Activated CD4-positive, alpha-beta T cell treated with anti-CD3 and anti-CD28 coated beads, Interleukin-2, amount 50 U/mL, for 1 hour (primary cell): ENCODE measurements at places on chromosomes 12 and 14.

DNA sequence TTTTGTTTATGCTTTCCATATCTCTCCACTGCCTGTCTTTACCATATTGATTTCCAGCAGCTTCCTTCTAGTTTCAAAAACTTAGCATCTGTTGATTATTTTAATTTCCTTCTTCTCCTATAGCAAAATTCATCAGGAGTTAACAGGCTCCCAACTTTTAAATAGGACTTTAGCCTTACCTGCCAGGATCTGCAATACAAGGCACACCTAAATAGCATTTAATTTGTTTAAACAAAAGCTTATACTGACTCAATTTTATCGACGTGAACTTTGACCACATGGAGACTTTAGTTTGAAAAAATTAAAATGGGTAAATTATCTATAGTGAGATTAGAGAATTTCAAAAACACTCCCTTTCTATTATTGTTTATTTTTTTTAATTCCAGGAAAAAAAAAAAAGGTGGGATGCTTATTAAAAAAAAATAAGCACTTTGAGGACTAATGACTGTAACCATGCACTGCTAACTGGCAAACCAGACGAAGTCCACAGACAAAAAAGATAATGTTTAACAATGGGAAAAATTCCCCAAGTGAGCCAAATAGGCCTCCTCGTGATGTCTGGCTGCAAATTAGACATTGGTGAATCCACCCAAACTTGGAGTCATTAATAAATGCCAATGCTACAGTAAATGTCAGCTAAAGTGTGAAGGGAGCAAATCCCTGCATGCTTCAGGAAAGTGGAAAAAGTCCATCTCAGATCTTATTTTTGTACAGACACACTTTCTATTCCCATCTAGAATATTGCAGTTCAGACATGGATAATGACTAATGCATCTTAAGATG, 40.7 kb downstream of the RMST start:
- DNase-seq: no peak

GRCh38 chr14:61876362-61877034, 114.3 kb downstream of the SNAPC1 start:
- no peak for DNase-seq

DNA sequence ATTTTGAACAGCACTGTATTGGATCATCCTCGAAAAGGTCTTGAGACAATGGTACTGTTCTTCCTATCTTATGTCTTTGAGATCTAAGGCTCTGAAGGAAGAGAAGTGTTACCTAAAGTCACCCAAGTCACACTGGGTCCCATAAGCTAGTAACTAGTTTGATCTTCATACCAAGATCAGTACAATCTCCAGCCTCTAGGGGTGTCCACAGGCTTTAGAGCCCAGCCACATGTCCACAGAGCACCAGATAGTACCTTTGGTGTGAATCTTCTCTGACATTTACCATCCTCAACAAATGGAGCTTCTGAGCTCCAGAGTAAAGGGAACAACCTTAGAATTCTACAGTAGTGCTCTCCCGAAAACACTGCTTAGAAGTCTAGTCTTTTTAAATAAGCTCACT, 78.7 kb downstream of the KSR2 start:
- no peak for DNase-seq

DNA sequence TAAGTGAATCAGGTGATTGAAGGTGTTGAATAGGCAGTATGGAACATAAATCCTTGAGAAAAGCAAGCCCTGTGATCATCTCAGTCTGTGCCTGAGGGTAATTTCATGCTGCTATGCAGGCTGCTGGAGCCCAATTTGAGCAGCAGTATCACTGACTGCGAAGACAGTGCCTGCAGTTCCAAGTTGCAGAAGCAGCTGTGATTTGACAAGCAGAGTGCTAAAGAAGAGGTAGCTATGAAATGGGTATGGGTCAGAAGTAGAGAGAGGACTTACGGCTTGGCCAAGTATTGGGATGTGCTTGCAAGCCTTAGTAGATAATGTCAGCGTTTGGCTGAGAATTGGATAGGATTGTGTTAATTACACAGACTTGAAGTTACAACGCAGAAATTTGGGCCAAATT, 22.5 kb downstream of the PIK3C2G start:
- no peak for DNase-seq

- no peak for DNase-seq
Observed at GRCh38 chr12:45327823-45328383, 112.0 kb downstream of the ANO6 start.

GRCh38 chr12:7656121-7656520, 9.6 kb downstream of the APOBEC1 start:
- DNase-seq: no peak

- no peak for DNase-seq
Observed at GRCh38 chr14:66017927-66018326, 468.2 kb upstream of the CCDC196 start.

DNA sequence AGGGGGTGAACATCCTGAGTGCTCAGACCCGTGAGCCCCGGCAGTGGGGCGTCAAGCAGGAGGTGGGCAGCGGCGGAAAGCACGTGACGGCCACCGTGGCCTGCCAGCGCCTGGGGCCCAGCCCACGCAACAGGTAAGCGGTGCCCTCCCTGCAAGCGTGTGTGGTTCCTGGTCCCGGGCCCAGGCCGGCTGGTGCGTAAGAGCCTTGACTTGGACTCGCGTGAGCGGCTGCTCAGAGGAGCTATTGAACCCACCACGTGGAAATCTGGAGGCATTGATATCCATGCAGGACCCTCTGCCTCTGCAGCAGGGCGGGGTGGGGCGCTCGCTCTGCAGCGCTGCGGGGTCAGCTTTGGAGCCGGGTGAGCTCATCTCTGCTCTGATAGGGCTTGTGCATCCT, 277.0 kb downstream of the TMEM132C start:
- no peak for DNase-seq

GRCh38 chr12:42504049-42504448, 85.5 kb downstream of the PRICKLE1 start:
- no peak for DNase-seq

DNA sequence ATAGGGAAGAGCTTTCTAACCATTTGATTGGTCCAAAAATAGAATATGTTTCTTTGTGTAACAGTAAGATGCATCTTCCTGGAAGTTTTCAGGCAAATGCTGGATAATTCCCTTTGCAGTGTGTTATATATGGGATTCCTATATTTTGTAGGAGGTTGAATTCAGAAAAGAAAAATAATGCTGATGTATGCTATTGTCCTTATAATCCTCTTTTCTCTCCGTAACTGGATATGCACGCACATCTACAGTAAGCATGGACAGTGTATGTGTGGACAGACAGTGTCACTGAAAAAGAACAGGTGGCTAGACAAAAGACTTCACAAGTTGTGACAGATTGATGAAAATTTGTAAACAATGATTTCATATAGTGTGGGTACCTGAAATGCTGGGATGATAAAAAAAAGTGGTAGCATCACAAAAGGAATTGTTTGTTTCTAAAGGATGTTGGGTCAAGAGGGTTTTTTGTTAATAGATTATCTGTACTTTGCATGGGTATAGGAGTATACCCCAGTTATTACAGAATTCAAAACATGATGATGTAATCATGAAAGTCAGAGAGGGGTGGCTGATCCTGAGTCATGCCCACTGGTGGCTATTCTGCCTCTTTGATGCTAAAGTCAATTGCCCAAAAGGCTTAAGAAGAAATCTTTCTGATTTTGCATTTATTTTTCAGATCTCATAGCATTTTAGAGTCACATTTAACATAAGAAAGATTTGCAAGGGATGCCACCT, 160.7 kb upstream of the TMTC1 start:
- DNase-seq: no peak

- no peak for DNase-seq
Observed at GRCh38 chr12:106446419-106447092, 89.0 kb downstream of the POLR3B start.

DNA sequence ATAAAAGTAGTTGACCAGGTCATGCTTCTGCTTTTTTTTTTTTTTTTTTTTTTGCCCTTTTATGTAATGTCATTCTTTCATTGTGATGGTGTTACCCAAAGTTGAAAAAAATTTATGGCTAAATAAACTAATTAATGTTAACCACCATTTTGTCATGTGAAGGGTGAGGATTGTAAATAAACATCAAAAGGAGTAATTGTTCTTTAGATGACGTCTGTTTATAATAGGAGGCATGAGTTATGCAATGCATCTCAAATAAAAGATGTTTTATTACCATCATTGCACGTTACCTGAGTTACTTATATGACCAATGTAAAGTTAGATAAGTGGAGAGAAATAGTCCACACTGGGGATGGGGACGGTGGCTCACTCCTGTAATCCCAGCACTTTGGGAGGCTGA, 349.9 kb upstream of the PDE3A start:
- DNase-seq: no peak

DNA sequence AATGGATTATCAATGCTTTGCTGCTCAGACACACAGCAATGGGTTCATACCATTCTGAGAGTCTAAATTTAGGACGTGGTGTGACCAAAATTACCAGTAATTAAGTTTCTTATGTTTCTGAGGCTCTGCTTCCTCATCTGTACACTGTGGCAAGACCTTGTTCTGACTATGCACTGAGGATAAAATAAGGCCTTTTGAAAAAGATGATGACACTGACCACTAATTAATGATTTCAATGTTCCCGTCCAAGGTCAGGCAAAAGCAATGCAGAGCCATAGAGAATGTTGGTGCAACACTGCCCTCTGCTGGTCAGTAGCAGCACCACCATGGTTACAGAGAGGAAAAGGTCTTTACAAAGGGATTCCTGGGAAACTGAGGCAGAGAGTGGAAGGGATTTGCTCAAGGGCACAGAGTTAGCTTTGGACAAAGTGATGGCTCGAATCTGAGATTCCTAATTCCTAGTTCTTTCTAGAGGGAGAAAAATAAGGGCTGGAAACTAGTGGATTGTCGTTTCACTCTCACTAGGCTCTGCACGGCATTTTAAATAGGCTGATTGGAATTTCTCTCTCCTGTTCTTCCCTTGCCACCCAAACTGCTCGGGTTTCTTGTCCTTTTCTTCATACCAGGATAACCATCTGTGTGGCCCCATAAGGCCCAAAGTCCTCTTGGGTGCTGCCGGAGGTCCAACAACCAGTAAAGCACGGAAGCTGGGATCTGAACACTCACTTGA, 22.3 kb upstream of the P2RX7 start:
- peak; percentile 63 for DNase-seq

- no peak for DNase-seq
Observed at GRCh38 chr12:41014643-41015020, 173.5 kb upstream of the PDZRN4 start.
